ENCODE measurements at places on chromosomes 7 and 10.
A peak's percentile ranks its signal among the peaks of the same experiment; 100 is the strongest.

DNA sequence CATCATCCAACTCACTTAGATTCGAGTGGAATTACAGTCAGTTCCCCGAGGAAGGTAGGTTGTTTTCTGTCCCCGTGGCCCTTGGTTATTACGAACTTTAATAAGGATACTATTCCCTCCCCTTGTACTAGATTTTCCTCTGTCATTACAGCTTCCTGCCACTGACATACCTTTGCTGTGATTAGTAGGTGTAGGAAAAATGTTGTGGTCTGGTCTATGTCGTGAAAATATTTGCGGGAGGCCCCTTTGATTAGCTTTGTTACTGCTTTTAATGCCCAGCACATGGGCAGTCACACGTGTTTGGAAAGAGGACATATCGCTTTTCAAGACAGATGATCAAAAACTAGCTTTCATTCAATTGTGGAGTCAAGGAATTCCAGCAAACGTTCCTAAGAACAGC lies 92.2 kb downstream of the GATA3 start:
- DNase-seq, result no peak

DNA sequence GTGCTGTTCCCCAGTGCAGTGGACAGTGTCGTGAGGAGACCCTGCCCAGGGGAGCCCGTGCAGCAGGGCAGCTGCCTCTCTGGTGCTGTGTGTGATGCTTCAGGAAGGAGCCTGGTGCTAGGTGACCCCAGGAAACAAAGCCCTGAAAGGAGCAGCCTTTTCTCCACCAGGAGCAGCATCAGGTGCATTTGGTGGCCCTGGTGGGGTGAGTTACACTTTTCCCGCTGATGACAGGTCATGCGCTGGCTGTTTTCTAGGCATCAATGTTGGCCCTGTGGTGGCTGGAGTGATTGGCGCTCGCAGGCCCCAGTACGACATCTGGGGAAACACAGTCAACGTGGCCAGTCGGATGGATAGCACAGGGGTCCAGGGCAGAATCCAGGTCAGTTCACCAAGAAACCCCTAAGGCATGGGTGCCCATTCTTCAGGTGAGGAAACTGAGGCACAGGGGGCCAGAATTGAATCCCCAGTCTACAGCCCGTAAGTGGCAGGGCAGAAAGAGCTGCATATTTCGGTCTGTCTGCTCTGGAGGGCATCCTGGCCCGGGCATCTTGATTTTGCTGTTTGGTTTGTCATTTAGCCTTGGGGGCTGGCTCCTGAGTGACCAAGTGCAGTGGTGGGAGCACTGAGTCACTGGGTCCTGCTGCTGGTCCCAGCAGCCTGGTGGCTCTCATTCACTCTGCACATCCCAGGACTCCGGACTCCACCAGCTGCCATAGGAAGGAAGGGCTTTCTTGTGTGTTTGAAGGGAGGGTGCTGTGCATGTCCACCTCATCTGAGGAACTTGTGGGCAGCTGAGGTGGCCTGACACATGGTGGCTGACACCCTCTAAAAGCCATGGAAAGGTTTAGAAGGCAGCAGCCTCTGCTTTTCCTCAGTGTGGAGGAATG lies 136.3 kb downstream of the ADCY1 start:
- no peak for DNase-seq

DNA sequence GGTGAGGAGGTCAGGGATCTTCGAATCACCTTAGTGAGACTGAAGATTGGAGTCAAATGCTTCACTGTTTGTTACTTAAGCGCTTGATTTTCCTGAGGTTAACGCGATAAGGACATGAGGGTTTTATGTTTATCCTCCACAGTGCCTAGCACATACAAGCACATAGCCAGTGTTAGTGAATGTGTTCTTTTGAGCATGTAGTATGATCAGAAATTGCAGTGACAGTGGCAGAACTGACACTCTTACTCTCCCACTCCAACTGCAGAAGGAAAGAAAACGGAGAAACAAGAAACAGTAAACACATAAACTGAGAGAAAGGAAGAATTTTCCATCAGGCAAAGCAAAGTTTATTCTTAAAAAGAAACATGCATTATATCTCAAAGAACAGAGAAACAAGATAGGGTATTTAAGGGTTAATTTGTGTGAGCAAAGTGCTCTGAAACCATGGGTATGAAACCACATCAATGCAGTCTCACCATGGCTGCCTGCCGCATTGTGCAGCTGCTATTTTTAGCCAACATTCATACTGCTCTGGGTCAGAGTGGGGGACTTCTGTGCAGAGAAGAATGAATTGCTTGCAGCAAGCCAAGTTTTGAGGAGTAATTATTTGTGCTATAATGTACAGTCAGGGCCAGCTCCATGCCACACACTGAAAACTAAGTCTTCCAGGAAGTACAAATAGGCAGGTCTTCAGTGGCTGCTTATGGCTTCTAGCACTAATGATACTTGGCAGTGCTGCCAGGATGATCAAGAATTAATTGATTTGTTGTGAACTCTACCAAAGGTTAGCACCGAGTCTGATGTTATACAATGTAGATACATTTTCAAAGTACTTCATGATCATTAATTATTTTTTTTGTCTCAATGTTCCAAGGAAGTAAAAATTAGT lies 152.0 kb downstream of the MACC1 start:
- DNase-seq, result no peak

GRCh38 chr7:99601656-99602310 lies 3.7 kb downstream of the TMEM225B start:
- no peak for DNase-seq

DNA sequence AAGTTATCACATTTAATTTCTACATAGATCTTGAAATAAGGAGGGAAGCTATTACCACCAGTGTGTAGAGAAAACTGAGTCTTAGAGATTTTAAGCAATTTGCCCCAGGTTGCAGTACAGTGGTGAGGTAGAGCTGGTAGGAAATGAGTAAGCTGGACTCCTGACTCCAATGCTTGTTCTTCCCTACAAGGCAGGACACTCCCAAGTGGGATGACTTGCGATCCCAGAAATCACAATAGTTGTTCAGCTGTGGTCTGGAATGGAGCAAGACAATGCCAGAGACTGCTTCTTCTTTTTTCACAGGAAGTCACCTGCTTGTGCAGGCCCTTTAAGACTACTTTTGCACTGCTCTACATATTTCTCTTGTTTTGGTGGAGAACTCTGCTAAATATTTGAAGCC lies 327.2 kb upstream of the BMPER start:
- DNase-seq, result no peak

DNA sequence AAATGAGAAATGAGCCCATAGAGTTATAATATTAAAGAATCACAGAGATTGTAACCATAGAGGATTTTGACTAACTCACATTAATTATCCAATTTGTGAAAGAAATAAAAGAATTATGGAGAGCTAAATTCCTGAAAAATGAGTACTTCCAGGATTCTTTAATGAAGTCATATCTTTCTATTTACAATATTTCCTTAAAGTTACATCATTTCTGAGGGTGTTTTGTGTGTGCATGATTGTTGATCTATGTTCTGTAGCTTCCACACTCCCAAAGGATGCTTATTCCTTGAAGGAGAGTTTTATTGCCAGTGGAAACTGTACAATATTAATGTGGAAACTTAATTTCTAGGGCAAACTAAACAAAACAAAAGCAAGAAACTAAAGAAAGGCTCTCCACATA lies 299.6 kb downstream of the MDFIC start:
- no peak for DNase-seq

DNA sequence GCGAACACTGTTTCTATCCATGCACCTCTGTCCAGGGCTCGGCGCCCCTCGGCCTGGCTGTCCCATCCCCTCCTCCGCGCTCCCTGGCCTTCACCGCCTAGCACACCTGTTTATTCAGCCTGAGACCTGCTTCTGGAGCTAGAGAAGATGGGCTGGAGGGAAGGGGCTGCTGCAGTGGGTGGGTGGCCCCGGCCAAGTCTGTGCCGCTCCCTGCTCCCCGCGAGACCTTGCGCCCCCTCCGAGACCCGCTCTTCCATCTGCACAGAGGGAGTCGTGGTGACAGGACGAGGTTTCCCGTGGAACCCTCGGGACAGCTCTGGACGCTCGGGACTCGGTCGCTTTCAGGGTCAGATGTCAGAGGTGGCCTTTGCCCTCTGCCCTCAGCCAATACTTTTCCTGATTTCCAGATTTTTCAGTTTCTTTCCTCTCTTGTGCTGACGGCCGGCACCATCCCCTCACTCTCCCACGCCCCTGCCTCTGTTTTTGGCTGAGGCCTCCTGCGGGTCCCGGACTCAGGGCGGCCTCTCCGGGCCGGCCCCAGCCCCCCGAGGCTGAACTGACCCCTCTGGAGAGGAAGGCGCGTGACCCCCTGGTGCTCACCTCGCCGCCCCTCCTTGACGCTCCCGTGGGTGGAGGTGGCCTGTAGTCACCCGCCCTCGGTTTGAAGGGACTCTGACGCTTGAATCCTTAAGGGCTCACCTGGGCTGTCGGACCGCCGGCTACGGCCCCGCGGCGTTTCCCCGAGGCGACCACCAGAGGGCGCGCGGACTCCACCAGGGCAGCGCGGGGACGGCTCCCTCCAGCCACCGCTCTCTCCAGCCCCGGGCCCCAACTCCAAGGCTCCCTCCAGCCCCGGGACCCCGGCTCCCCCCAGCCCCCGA lies 15.6 kb downstream of the SHH start:
- peak; percentile 84 for DNase-seq

DNA sequence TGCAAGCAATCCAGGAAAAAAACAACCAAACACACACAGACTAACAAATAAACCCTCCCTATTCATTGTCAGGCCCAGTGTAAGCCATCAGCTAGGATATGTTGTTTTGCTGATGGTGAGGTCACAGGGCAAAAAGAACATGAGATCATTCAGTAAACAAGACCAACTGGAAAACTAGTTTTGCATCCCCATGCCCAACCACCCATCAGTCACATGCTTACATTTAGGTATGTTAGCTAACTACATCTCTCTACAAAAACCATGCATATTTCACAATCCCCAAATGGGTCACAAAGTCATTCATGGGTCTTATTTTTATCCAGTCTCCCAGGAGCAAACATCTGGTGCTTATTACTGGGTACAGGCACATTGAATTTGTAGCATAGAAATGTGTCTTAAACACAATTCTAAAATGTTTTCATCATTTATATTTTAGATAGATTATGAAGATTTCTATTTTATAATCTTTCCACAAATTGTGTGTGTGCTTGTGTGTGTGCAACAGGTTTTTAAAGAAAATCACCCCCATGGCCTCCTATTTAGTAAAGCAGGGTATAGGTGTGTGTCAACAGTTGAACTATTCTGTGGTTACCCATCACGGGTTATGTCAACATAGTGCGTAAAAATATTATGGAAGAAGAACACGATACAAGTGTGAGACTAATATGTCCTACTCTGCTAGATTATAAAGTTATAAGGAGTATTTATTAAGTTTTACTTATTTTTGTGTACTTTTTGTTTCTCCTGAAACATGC lies 103.8 kb upstream of the AKR1E2 start:
- DNase-seq, result no peak

DNA sequence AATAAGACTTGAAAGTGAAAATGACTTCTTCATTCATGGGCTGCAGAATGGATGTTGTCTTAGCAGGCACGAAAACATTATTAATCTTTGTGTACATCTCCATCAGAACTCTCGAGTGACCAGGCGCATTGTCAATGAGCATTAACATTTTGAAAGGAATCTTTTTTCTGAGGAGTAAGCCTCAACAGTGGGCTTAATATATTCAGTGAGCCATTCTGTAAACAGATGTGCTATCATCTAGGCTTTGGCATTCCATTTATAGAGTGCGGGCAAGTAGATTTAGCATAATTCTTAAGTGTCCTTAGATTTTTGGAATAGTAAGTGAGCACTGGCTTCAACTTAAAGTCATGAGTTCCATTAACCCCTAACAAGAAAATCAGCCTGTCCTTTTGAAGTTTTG lies 33.1 kb downstream of the PTTG1IP2 start:
- DNase-seq, result peak; percentile 50

GRCh38 chr10:127836176-127836575 lies 56.6 kb downstream of the CLRN3 start:
- DNase-seq, result no peak

DNA sequence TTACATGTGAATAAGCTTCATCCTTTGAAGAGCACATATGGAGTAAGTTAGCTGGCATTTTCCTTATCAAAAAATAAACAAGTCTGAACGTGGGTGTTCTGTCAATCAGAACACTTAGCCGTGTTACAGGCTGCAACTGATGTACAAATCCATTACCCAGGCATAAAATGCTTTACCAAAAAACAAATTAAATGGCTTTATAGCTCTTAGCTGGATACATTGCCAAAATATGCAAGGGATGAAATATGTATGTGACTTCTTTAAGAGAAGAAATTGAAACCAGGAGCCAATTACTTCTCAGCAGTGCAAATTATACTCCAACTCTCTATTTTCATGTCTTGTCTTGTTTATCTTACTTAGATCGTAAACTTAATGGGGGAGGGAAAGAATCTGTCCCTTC lies 214.8 kb downstream of the DGKB start:
- no peak for DNase-seq
